ENCODE measurements at places on chromosomes 16 and 17.

- no peak for DNase-seq
These were observed 27.2 kb downstream of the MGRN1 start for GRCh38 chr16:4651827-4652226.

GRCh38 chr16:30567991-30568638, 3.4 kb downstream of the ZNF688 start:
- peak; percentile 38 for DNase-seq

DNA sequence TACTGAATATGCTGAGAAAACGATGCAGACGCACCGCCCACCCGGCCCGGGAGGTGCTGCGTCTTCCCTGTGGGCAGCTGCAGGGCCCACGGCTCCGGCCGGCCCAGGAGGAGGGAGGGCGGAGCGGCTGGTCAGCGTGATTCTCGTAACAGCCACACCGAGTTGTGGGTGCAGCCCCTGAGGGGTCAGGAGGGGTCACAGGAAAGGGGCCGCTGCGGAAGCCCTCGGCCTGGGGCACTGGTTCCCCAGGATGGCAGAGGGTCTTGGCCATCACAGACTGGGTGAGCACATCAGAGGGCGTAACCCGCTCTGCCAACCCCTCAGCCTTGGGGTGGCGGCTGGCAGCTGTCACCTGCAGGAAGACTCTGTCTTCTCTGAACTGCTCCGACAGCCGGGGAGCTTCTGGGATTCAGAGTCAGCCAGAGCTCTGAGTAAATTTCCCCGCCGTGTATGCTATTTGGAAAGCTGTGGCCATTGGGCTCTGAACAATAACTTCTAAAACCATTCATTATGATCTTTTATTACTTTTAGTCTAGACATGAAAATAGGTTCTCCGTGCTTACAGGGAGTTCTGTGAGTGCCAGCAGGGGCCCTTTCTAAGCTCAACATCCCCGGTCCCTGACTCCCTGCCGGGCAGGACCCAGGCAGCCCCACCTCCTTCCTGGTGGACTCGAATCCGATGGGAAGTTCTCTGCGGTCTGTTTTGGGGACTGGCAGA, 87.4 kb upstream of the CHMP6 start:
- DNase-seq = no peak

- no peak for DNase-seq
These were observed 109.1 kb downstream of the MSI2 start for GRCh38 chr17:57365420-57365819.

DNA sequence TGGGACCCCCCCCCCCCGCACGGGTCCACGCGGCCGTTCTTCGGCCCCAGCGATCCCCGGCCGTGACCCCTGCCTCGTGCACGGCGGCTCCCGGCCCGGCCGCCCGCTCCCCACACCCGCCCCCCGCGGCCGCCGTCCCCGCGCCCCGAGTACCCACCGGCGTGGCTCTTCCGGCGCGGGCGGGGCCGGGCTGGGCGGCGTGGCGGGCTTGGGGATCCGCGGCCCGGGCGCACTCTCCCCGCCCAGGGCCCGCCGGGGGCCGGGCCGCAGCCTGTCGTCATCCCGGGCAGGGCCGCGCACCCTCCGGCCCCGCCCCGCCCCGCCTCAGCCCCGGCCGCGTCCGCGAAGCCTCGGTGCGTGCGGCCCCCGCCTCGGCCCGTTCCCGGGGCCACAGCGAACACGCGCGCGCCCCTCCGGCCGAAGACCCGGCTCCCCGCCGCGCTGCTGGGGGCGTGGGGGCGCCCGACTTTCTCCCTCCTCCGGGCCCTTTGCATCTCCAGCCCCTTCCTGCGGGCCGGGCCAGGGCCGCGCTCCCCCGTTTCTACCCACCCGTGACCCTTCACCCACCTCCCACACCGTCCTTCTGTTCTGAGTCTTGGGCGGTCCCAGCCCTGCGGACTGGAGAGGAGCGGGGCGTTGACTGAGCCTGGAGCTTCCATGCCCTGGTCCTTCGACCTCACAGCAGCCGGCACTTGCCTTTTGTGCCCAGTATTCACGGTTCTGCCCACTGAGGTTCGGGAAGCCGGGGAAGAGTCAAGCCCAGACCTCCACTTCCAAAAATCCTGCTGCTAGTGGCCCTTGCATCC, 840 bp downstream of the MYO1C start:
- peak; percentile 58 for DNase-seq

DNA sequence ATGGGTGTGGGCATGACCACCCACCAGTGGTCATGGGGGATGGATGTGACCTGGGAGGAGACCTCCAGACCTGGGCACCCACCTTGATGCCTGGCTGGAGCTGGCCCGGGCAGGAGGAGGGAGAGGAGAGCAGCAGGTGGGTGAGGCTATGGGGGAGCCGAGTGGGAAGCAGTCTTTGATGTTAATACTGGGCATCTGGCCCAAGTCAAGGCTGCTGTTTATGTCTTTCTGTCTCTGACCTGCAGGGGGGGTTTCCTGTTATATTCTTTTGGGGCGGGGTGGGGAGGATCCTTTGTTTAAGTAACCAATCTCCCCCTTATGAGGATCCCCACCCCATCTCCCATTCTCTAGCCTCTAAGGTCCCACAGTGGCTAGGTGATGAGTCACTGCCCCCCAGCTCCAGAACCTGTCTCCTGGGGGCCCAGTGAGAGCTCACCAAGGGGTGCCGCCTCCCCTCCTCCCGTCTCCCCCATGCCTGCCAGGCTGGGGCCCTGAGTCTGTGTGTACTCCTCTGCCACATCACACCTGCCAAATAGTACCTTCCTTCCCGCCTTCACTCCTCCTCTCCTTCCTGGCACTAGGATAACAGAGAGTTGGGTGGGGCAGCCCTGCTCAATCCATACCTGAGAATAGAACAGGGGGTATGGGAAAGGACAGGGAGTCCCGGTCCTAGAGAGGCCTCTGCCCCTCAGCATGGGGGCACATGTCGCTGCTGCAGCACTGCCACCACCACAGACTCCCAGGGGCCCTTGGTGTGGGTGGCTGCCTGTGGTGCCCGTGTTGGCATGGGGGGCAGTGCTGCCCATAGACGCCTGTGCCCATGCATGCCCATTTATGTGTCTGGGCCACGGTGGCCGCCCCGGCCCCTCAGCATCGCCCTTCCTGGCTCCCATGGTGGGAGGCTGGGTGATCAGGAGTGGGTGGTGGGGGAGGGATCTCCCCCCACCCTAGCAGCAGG, 7.3 kb downstream of the THRA start:
- peak; percentile 36 for DNase-seq

GRCh38 chr17:46202424-46202823, 9.2 kb upstream of the KANSL1 start:
- no peak for DNase-seq

DNA sequence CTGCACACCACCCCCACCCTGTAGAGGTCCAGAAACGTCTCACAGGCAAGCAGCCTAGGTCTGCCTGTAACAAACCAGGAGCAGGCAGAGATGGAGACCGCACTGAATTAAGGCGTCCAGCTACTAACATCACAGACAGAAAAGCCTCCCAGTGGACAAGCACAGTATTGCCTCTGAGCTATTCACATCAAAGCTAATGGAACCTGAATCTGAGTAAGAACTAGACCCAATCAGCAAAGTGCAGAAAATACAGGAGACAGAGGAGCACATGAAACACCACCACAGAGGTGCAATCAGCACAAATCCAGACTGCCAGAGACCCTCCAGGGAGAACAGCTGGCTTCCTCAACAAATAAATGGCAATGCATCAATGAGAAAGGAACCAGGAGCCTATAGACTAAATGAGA, 22.2 kb upstream of the PEMT start:
- DNase-seq = peak; percentile 65

GRCh38 chr17:34981538-34982241, 1.4 kb downstream of the LIG3 start:
- DNase-seq = no peak

- no peak for DNase-seq
These were observed 29.2 kb downstream of the SNX20 start for GRCh38 chr16:50651835-50652438.

DNA sequence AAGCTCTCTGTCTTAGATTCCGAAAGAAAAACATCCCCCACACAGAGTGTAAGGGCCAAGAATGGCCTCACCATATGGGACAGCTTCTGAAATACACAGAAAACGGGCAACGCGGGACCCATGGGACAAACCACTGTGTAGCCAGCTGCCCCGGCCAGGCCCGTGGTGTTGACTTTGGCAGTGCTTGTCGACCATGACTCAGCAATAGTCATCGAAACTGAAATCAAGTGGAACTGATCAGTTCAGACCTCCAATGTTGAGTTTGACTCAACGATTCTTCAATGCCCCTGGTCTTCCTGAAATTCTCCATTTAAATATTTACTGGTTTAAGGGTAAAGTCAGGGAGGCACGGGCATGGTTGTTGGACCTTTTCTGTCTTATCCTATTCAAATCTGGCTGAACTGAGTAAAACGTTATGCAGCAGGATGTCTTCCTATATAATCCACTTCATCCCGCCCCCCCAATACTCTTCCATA, 27.5 kb downstream of the ZFHX3 start:
- DNase-seq = no peak

DNA sequence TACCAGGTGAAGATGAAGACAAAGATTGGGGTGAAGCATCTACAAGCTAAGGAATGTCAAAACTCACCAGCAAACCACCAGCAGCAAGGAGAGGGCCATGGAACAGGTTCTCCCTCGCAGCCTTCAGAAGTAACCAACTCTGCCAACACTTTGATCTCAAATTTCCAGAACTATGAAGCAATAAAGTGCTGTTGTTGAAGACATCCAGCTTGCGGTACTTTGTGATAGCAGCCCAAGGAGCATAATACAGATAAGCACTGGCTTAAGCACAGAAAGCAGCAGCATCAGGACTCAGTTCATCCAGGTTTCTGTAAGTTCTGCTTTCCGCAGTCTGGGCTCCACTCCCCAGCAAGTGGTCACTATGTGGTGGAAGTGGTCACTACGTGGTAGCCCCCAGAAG, 16.0 kb upstream of the CDRT4 start:
- DNase-seq = no peak

GRCh38 chr17:29633886-29634285, 11.2 kb upstream of the CORO6 start:
- no peak for DNase-seq

- no peak for DNase-seq
These were observed 144.5 kb downstream of the CDH11 start for GRCh38 chr16:64977206-64977920.

- no peak for DNase-seq
These were observed 214.0 kb upstream of the ASIC2 start for GRCh38 chr17:33506889-33507650.

DNA sequence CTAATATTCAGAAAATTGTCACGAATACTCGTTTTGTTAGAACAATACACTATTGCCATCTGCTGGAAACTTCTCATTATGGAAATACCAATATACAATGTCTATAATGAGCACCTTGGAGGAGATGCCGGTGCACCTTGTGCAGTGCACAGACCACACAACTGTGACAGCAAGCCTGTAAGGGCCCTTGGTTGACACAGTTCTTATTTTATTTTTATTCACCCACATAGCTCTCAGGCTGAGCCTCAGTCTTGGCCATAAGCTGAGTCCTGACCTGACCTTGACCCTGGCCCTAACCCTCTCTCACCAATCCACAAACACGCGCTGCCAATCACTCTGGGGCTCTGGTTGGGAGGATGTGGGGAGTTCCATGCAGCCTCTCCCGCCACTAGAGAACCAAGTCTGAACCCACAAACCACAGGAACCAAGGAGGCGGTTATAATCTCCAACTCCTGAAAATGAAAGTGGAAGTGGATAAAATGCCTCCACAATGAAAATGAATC, 7.6 kb downstream of the AIPL1 start:
- DNase-seq = peak; percentile 51

- peak; percentile 15 for DNase-seq
These were observed 649 bp downstream of the GSE1 start for GRCh38 chr16:85613604-85614337.

DNA sequence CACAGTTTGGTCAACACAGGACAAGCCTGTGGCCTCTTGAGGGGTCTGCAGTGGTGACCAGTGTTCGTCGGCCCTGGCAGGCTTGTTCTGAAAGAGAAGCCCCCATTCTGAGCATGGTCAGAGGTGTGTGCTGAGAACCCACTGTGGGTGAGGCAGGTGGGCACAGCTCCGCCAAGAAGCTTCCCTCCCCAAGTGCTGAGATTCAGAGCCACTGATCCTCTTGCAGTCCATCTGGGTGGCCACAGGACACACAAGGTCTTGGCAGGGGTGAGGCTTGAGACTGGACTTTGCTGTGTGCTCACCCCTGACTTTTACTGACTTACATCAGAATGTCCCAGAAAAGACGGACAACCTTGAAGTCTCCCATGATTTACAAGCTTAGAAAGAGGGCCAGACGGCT, 18.7 kb downstream of the MPRIP start:
- DNase-seq = no peak

DNA sequence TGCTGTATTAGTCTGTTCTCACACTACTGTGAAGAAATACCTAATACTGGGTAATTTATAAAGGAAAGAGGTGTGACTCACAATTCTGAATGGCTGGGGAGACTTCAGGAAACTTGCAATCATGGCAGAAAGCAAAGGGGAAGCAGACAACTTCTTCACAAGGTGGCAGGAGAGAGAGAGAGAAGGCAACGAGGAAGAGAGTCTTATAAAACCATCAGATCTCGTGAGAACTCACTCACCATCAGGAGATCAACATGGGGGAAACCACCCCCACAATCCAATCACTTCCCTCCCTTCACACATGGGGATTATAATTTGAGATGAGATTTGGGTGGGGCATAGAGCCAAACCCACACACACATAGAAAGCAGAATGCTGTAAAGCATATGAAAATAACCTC, 896.2 kb downstream of the CDH11 start:
- DNase-seq = no peak

GRCh38 chr16:88939245-88939971, 37.6 kb downstream of the CBFA2T3 start:
- no peak for DNase-seq

DNA sequence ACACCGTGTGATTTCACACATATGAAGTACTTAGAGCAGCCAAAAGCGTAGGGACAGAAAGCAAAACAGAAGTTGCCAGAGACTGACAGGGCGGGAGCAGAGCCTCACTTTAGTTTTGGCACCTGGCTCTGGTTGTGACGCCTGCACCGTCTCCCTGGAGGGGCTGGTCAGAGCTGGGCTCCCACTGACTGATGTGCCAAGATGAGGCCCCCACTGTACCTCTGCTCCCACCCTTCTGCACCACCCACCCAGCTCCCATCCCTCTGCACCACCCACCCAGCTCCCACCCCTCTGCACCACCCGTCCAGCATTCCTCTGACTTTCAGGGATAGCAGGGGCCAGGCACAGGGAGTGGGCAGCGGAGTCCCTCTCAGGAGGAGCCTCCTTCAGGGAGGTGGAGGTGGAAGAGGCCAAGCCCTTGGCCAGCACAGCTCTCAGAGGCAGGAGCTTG, 3.2 kb upstream of the PRSS21 start:
- no peak for DNase-seq

DNA sequence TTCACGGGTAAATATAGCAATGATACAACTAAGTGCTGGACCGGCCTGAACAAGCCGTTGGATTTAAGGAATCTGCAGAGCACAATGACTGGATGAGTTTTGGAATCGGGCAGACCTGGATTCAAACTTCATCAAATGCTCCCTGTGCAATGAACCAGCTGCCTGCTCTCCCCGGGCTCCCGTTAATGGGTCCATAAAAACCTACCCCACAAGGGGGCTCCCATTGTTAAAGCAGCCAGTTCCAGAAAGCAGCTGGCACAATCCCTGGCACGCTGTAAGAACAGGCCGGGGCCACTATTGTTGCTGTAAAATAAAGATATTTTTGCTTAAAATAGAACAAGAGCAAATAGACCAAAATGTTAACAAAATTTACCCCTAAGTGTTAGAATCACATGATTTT, 131.9 kb downstream of the C16orf95 start:
- DNase-seq = no peak
